ENCODE measurements at places on chromosomes 11 and 22.

- no peak for DNase-seq
Measured at GRCh38 chr11:42407341-42407740, 904.5 kb upstream of the API5 start.

- no peak for DNase-seq
Measured at GRCh38 chr22:48821727-48822126, 1005.9 kb downstream of the BRD1 start.

DNA sequence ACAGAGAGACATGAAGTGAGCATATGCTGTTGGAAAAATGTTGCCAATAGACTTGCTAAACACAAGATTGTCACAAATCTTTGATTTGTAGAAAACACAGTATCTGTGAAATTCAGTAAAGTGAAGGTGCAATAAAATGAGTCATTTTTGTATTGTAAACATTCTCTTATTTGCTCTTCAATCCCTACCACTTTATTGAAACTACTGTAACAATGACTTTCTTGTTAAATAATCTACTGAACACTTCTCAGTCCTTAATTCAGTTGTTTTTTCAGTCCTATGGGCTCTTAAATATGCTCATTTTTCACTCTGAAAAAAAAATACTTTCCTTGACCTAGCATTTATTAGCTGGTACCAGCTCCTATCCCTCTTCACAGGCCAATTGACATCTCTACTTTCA is 531.9 kb downstream of the DLG2 start:
- no peak for DNase-seq

GRCh38 chr11:40397141-40397540 is 1062.3 kb downstream of the LRRC4C start:
- no peak for DNase-seq

DNA sequence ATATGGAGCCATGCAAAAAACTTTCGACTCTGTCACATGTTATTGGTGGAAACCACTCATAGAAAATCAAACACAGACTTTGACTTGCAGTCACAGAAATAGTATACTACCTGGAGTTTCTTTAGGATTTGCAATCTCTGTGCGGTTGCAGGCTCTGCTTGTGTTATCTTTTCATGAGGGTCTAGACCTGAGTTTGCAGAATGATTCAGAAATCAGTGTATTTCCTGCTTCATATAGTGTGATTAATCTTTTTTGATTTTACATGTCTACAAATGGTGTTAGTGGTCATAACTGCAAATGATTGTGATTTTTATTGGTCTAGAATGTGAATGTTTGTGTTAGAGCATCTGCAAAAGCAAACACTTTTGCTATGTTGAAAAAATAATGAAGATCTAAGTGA is 690.2 kb downstream of the NTM start:
- no peak for DNase-seq

GRCh38 chr22:36349726-36350125 is 38.0 kb downstream of the MYH9 start:
- no peak for DNase-seq

GRCh38 chr22:36860821-36861659 is at the start of gene NCF4:
NCF4 (plus strand) TSS chr22:36861006; CDS start chr22:36861172, 166 bp downstream.
- DNase-seq = no peak

GRCh38 chr22:19854778-19855503 is at the start of the genes GNB1L and RTL10:
GNB1L (minus strand) TSS chr22:19854874; CDS start chr22:19821355, 33,519 bp downstream.
RTL10 (minus strand) TSS chr22:19854874; CDS start chr22:19852261, 2,613 bp downstream.
- peak; percentile 91 for DNase-seq

DNA sequence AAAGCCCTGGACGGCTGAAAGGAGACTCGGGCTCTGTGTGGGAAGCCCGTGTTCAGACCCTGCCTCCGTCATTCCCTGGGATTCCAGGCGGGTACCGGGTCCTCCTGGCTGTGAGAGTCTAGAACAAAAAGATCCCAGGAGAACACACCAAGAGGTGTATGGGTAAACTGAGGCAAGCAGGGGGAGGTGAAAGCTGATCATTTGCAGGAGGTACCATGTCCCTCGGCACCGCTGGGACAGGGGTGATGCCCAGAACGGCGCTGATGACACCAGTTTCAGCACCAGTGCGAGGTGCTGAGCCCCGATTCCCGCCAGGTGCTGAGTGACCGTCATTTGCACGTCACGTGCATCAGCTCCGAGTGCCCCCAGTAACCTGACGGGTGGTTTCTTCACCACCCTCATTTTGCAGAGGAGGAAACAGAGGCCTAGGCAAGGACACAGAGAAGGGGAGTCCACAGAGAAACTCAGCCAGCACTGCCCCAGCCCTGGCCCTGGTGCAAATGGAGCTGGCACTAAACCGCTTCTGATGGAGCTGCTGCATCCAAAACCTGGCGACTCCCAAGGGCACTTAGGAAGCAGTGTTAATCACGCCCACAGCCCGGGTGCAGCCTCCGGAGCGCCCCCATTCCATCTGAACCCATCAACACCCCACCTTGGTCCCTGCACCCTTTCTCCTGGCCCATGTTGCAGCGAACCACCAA is 16.8 kb downstream of the MACROD1 start:
- no peak for DNase-seq

DNA sequence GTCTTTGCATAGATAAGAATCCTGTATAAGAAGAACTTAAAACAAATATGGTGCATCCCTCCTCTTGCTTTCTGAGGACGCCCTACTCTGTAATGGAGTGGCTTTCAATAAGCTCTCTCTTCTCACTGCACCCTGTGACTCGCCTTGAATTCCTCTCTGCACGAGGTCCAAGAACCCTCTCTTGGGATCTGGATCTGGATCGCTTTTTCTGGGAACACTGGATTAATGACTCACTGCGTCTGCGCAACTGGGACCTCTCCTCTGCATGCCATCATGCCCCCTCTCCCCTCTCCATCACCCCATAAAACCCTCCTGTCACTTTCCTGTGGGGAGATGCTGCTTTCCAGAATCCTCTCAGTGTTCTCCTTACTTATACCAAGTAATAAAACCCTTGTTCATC is 15.1 kb upstream of the CABP2 start:
- DNase-seq = no peak

DNA sequence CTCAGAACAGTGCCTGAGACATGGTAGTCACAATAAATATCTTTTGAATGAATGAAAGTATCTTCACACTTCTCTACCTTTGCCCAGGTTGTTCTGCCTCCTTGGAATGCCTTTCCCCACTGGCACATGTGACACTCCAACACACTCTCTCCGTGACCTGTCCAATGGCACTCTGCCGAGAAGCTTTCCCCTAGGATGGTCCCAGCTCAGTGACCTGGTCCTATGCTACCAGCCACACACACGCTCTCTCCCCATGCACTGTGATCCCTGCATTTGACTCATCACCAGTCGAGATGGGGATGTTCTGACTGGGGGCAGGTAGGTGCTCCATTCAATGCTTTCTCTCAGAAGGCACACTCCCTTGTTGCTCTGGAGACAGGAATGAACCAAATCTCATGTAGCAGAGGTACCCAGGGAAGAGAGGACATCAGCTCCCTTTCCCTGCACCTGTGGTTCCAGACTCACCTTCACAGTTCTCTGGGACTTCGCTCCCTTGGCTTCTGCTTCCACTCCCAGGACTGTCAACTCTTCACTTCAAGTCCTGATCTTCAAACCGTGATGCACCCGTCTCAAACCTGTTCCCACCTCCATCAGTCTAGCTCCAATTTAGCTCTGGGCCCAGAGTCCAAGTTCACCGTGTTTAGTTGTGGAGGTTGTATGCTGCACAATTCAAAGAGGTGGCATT is 30.7 kb upstream of the LMO1 start:
- no peak for DNase-seq

DNA sequence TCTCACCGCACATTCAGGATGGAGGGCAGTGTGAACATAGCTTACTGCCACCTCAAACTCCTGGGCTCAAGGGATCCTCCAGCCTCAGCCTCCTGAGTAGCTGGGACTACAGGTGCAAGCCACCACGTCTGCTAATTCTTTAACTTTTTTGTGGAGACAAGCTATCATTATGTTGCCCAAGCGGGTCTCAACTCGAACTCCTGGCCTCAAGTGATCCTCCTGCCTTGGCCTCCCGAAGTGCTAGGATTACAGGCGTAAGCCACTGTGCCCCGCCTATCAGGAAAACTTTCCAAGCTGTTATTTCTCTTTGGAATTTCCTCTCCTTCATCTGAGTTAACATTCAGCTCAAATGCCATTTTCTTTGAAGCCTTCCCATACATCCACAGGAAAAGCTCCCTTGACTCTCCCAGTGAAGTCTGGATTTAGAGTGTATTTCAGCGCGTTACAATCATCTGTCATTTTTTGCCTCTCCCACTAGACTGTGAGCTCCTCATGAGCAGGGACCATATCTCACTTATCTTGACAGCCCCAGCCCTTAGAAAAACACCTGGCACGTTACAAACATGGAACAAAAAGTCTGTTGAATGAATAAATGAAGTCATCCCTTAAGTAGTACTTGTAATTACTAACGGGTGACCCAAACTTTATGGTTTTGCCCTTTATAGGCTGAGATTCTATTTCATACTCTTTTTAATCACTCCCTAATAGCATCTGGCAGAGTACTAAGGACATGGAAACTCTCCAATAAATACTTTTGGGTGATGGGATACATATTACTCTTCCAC is 2.2 kb downstream of the MRTFA start:
- DNase-seq = no peak

GRCh38 chr11:119181677-119182412 is 3.4 kb upstream of the NHERF4 start:
- DNase-seq = no peak

DNA sequence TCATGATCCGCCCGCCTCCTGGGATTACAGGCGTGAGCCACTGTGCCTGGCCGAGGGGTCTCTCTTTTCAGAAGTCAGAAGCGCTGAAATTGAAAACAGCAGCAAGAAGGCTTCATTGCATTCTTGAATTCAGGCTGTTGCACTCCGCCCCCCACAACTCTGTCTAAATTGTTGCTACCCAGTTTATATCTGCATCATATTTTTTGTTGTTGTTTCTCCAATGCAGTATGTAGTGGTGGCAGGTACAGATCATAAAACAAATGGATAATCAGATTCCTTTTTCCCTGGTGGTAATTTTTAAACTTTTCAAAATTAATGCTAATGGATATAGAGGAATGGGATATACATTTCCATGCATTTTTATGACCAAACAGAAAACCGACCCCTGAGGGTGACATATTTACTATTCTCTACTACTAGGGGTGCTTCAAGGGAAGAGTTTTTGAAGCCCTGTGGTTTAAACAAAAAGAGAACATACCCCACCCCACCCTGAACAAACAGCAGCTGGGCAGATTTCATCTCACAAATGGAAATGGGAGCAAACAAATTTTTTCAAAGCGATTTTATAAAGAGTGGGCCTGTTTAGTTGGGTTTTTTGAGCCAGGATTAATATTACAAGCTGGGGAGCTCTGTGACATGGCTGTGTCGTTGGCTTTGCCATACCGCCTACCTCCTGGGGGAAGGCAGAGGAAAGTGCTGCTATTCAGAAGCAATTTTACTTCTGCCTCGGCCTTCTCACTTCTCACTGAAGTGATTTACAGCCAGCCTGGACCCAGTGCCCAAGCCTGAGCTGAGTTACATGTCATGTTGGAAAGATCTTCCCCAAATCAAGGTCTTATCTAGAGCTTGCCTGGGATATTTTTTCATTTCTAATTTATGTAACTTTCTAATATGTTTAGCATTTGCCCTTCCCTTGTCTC is 16.0 kb upstream of the TMA7B start:
- DNase-seq = no peak

GRCh38 chr22:43428521-43428920 is 16.7 kb downstream of the MPPED1 start:
- DNase-seq = no peak

DNA sequence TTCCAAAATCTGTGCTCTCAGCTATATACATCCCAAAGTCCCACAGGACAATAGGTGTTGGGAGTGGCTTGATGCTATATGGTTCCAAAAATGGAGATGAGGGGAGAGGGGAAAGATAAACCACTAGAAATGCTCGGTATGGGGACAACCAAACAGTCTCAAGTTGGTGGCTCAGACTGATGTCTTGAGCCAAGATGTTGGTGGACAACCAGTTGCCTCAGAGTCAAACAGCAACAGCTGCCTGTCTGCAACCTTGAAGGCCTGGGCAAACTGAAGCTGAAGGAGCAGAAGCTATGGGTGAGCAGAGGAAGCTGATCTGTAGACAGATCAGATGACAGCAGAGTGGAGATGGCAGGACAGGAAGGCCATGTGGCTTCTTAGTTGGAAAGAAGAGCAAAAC is 4.0 kb downstream of the RRP8 start:
- DNase-seq = no peak

DNA sequence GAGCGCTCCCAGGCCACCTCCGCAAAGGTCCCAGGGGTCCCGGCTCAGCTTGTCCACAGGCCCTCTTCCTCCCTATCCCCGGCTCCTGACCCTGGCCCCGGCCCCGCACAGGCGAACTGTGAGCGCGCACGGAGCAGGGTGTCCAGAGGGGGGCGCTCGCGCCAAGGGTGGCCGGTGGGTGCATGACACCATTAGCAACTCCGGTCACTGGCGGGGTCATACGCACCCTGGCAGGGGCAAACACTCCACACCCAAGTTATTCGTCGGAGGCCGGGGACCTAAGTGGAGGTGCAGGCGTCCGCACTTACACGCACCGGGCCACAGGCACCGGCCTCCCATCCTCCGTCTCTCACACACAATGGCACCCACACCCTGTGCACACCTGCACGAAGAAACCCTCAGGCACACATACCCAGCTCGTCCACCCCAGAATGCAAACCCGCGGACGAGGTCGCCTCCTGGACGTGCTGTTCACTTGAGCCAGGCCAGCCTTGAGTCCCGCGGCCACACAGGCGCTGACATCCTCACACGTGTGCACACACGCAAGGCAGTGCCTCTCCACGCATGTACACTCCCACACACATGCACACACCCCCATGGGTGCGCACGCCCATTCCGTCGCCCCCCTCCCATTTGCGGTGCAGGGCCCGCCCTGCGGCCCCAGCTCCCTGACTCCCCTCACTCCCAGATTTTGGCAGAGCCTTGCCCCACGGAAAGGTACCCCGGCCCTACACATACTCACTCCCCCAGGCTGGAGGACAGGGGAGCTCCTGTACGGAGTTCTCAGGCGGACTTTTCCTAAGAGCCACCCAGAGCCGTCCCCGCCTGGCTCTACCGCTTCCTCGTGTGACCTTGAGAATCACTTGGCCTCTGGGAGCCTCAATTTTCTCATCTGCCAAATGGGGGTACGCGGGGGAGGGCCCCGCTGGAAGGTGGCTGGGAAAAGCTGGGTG is at the start of gene RASGRP2:
RASGRP2 (minus strand) TSS at position 552 of the 953 bp plus-strand sequence. CDS start 1,276 bp downstream, outside the sequence.
- DNase-seq = no peak

DNA sequence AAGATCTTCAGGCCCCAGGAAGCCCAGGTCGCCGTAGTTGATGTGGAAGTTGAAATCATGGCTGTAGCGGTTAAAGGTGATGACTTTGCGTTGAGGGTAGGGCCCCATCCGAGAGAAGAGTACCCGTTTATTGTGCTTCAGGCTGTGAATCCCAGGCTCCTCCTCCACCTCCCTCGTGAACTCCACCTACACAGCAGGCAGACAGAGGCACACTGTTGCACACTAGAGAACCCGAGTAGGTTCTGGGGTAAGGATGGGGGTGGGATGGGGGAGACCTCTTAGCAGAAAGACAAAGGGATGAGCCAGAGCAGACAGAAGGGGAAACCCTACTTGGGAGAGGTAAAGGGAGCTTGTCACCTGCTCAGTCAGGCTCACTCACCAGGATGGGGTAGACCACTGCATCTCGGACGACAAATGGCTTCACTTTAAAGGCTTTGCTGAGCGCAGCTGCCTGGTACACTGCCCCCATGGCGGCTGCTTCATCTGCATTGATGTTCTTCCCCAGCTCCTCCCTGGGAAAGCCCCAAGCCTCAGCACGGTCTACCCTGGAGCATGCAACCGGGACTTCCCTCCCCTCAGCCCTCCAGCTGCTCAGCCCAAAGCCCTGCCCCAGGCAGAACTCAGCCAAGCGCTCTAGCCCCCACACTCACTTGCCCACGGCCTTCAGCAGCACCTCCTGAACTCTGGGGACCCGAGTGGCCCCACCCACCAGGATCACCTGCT is 5.4 kb downstream of the HYOU1 start:
- no peak for DNase-seq

- DNase-seq = no peak
Measured at GRCh38 chr11:17471501-17471900, 5.1 kb downstream of the ABCC8 start.
